Fibroblast of skin of scalp (primary cell): ENCODE measurements at places on chromosomes 12 and 14.

- no peak for DNase-seq
These were observed 157.0 kb upstream of the RMST start for GRCh38 chr12:97305651-97306050.

DNA sequence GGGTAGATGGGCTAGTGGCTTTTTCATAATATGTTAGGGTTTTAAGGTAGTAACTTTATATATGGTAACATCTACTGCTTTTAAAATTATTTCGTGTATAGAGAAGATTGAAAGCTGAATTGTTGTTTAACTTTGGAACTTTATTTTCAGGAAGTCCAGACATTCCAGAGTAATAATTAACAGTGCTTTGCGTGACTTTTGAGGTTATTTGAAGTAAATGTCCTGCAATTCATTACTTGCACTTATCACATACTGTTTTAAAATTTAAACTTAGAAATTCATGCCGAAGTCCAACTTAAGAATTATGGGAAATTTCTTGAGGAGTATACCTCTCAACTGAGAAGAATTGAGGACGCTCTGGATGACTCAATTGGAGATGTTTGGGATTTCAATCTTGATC is 3.3 kb downstream of the WASHC4 start:
- no peak for DNase-seq

DNA sequence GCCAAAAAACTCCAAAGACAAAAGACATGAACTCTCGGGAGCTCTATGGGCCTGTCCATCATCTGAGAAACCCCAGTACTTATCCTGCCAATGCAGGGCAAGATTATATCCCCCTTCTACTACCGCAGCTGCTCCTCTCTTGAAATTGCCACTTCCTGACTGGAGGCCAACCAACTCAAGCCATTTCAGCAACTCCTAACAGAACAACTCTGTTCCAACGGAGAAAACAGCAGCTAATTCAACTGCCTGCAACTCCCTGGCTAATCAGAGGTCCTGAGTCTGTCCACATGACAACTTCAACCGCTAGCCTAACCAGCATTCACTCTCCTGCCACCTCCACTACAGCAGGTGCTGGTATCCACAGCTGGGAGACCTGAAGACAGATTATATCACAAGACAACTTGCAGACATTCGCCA is 24.1 kb downstream of the CEP83 start:
- no peak for DNase-seq

DNA sequence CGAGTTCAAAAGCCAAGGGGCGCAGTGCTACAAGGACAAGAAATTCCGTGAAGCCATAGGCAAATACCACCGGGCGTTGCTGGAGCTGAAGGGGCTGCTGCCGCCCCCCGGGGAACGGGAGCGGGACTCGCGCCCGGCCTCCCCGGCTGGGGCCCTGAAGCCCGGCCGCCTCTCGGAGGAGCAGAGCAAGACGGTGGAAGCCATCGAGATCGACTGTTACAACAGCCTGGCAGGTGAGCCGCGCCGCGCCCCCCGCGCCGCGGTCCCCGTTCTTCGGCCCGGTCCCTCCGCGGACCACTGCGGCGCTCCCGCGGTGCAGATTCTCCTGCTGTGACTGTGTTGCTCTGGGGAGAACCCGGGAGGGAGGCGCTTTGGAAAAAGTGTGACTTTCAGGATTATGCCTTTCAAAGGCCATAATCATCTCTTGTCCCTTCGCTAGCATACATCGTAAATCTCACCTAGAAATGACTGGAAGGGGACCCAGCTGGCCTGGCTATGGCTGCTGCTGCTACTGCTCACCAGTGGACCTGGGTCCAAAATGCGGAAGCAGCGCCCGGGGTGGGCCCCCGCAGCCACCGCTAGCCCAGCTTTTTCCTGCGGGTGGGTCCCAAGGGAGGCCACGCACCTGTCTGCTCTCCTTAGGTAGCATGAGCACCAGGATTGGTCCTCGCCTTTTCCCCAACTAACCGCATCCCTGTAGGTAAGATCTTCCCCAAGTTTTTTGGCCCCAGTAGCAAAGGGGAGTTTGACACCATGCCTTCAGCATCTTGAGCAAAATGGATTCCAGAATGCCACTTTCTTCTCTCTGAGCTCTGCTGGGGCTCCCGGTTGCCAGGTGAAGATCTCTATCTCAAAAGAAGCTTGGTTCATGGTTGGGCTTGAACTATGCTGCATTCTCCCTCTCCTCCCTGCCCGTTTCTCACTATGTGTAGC is 853 bp downstream of the TTC9 start:
- DNase-seq: no peak

GRCh38 chr12:113432986-113433385 is 10.8 kb downstream of the SDSL start:
- no peak for DNase-seq

- DNase-seq: no peak
These were observed 7.8 kb upstream of the OTUB2 start for GRCh38 chr14:94018308-94018707.

GRCh38 chr14:50620341-50620740 is 47.8 kb downstream of the SAV1 start:
- DNase-seq: peak; percentile 39

DNA sequence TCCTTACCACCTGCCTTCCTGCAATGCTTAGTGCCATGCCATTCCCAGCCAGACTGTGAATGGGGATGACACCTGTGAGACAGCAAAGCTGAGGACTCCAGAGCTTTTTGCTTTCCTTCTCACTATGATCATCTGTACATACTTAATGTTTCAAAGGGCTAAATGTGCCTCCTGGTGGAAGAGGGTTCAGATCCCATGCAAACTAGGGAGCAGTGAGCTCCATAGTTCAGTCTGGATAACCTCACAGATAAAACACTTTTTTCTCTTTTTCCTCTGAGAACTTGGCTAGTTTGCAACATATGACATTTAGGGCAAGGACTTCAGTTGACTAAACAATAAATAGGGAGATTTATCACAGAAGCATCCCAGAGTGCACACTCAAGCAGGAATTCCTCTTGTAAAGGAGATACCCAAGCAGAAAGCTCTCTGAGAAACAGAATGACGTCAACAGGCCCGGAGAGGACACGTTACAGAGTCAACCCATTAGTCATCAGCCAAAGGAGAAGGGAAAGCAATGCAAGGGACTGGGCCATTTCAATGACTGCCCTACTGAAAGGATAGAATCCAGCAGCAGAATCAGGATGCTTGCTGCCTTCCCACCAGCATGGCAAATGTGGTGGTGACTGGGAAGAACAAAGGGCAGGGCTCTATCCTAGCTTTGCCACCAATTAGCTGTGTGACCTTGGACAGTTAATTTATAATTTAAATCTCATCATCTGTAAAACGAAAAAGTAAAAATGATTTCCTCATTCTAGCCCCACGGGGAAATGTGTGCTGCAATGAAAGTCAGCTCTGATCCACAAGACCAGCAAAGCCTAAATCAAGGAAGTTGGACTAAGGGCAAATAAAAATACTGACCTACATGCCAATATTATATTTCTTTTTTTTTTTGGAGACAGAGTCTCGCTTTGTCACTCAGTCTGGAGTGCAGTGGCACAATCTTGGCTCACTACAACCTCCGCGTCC is 80.8 kb upstream of the ACTN1 start:
- DNase-seq: peak; percentile 95

DNA sequence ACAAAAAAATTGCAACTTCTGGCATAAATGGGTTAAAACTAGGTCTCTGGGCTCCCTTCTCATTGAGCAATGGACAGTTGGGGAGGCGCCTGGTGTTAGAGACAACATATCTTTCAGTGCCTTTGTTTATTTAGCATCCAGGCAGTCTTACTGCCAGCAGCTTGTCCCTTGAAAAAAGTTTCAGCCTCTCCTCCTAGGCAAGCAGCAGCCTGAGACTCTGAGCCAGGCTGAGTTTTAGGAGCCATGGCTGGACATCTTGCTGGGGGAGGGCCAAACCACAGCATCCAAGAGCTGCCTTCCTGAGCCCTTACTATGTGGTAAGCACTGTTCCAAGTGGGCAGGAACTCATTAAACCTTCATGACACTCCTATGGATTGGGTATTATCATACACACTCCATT is 10.1 kb upstream of the JDP2 start:
- peak; percentile 28 for DNase-seq

- no peak for DNase-seq
These were observed 43.9 kb downstream of the RAB35 start for GRCh38 chr12:120072472-120073249.

DNA sequence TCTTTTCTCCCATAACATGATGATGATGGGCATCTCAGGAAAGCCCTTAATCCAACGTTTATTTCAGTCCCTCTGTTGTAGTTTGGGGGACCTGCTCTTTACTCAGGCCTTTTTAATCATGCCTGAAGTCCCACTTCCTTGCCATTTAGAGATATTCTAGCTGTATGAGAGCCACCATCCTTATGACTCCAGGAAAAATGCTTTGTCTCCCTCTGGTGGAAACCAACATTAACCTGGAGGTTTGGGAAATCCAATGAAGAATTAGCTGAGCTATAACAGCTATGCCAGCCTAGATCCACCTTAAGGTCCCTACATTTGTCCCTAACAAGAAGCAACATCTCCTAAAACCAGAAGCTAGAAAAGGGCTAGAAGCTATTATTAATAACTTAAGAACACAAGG is 1399.1 kb downstream of the LRFN5 start:
- DNase-seq: peak; percentile 27

DNA sequence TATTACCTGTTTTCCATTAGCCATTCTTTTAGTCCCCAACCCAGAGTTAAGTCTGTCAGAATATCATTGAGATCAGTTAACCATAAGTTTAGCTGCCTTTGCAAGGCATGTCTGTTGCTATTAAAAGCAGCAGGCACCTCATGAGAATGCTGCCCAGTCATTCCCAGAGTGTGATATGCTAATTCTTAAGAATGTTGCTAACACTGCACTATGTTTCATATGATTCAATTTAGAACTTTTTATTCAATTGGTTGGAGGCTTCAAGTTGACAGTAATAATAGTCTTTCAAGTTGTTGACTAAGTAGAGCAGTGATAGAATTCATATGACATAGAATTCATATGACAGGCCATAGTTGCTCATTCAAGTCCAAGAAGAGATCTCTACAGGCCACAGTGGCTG is 292.3 kb downstream of the FUT8 start:
- peak; percentile 43 for DNase-seq

GRCh38 chr12:43066471-43066870 is 476.9 kb upstream of the PRICKLE1 start:
- DNase-seq: peak; percentile 11

DNA sequence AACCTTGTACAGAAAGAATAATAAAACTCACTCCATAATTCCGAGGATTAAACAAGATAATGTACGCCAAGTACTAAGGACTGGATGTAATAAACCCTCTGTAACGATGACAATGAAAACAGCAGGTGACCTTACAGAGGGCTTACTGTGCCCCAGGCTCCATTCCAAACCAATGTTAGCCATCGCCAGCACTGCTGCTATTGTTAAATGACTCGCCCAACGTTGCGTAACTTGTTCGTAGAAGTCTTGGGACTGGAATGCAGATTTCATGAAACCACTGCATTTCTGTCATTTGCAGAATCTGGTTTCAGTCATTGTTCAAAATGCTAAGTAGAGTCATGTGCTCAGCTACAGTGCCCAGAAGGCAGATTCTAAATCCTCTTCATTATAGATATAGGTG is 728 bp upstream of the STON2 start:
- peak; percentile 97 for DNase-seq

GRCh38 chr14:23486036-23486435 is 16.5 kb downstream of the NGDN start:
- no peak for DNase-seq

DNA sequence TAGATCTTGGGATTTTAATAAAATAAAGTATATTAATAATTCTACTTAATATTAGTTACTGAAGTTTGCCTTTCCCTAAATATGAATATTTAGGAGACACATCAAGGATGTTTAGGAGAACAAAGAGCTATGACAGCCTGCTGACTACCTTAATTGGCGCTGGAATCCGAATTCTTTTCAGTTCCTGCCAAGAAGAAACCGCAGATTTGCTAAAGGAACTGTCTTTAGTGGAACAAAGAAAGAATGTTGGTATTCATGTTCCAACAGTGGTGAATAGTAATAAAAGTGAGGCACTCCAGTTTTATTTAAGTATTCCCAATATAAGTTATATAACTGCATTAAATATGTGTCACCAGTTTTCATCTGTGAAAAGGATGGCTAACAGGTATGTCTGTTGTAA is 54.5 kb downstream of the MIS18BP1 start:
- DNase-seq: peak; percentile 72

DNA sequence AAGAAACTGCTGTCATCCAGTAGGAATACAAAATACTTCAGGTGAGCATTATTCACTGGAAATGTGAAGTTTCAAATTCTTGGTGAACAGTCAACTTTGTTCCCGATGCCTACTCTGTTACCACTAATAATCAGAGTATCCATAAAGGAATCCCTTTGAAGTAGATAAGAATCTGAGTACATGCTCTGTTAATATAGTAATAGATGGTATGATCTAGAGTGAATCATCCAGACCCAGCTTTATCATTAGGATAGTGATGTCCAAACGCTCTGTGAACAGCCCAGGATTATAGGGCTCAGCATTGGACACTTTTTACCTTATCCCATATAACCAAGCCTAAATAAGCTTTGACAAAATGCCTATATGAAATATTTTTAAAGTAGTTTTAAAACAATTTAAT is 33.3 kb downstream of the PPP2R3C start:
- DNase-seq: no peak

GRCh38 chr14:77375973-77376770 is 722 bp downstream of the TMED8 start:
- DNase-seq: peak; percentile 5

- no peak for DNase-seq
These were observed 11.2 kb upstream of the TCP11L2 start for GRCh38 chr12:106291342-106291741.

DNA sequence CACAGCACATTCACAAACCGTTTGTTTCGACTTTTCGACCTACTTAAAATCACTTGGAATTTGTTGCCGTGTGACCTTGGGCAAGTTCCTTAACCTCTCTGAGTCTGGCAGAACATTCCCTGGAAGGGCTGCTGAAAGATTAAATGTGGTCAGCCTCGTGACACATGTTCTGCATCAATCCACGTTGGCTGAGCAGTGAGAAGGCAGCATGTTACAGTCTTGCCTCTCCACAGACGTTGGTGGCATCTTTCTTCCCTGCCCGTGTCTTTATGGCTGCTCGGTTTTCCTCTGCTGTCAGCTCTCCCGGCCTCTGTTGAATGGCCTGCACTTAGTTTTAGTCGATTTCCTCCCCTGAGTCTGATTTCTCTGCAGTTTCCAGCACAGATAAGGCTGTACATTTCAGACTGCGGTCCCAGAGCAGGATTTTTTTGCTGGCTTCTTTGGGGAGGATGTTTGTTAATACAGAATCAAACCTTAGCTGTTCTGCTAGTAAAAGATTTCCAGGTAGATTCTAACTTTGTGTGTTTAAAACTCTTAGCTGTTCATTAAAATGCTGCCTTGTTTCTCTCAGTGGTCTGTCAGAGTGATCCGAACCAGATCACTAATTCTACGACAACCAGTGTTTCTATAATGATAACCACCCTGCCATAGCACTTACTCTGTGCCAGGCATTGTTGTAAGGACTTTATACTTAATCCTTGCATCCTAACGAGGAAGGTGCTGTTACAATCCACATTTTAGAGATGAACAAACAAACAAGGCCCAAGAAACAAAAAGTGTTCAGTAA is 217.1 kb downstream of the CHST11 start:
- DNase-seq: no peak
